Left ventricle myocardium inferior (tissue), 1 donor: ENCODE measurements at places on chromosomes 7 and 10. TPM values are rescaled to one million over a fixed set of nuclear protein-coding genes. Genes with fewer than 3 reads are reported as not detected.
A peak's percentile ranks its signal among the peaks of the same experiment; 100 is the strongest.

The HMX2 gene
- not detected for total RNA-seq

GRCh38 chr7:100832281-100832633, 4.9 kb upstream of the EPHB4 start:
- DNase-seq, result no peak

DNA sequence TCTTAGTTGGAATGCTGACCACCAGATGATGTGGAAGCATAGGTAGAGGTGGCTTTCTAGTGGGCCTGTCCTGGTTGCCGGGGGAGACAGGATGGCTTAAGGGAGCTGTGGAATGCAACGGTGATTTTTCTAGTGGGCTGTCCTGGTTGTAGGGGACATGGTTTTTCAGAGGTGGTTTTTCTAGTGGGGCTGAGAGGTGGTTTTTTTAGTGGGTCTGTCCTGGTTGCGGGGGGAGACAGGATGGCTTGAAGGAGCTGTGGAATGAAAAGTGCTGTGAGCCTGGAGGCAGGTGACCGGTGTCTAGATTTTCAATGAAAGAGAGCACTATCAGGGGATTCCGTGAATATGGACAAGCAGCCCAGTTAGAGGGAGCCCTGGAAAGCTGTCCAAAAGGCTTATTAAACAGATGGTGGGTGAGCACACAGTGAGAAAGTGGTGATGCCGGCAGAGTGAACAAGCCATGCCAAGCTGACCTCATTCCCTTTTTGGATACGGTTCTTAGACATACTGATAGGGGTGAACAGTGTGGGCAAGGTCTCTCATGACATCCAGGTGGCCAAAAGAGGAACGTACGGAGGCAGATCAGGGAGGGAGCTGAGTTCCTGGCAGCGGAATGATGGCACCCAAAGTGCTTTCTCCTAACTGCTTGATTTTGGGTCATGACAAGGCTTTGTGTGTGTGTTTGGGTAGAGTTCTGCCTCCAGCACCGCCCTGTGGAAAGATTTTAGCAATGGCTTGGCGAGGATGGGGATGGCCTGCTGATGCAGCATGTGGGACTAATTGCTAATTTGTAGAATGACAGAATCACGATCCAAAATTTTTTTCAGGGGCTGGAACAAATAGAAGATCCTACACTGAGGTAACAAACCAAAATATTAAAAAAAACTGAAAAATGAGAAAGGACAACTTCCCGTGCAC, 126.6 kb downstream of the TMEM178B start:
- DNase-seq, result no peak

GRCh38 chr10:79286318-79286951, 60.8 kb upstream of the PPIF start:
- peak; percentile 75 for DNase-seq

The UNCX gene
- total RNA-seq, result not detected

DNA sequence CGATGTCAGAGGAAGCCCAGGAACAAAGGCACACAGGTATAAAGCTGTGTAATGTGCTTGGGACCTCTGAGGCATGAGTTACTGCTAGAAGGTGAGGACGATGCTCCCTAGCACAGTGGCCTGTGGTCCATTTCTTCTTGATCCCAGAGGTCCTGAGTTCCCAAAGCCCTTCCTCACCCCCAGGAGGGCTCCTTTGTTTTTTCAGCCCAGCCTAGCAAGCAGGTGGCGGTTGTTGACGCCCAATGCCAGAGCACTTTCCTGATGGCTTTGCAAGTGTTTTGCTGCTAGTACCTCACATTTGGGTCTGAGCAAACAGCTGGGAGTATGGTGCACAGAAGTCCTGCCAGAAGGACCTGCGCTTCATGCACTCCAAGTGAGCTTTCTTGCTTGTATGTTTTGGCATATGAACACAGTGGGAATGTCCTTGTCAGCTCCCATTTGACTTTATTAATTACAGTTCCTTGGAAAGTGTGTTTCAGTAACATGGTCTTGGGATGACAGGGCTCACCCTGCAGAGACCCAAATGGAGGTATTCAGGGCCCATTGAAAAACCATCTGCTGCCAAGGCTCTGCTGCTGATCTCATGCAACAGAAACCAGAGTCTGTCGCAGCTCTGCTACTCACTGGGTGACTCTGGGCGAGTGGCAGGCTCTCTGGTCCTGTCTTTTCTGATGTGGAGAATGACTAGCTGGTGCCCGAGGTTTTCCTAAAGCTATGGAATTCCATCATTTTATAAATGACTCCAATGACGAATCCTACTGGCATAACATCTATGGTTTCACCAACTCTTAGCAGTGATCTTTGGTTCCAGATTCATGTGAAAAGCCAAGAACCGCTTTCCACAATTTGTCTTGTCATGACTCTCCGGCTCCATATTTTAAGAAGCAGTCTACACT, 134.9 kb downstream of the ARID5B start:
- no peak for DNase-seq

The MUC3A gene
- total RNA-seq, result 0.19 TPM

DNA sequence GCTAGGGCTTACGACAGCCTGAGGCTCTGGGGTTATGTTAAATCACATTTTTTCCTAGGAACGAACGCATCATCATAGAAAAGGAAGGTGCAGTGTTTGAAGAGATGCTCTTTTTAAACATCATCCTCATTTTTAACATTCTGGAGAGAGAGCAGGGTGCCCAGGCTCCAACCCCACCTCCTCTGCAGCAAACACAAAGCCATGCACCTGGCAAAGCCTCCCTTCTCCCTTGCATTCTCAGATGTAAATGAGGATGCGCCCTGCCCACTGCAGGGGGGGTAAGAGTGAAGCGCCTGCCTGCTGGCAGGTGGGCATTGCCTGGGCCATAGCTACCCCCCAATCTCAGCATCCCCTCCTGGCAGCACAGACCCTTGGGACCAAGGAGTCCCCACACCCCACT, 92.4 kb downstream of the PTPRN2 start:
- DNase-seq, result no peak

The GOLGA7B gene
- total RNA-seq, result 0.60 TPM

The HNRNPA2B1 gene
- 398 TPM for total RNA-seq

GRCh38 chr7:110534241-110534931, 556.5 kb upstream of the LRRN3 start:
- no peak for DNase-seq

- no peak for DNase-seq
These were observed 81.0 kb upstream of the INSIG1 start for GRCh38 chr7:155216475-155217272.

DNA sequence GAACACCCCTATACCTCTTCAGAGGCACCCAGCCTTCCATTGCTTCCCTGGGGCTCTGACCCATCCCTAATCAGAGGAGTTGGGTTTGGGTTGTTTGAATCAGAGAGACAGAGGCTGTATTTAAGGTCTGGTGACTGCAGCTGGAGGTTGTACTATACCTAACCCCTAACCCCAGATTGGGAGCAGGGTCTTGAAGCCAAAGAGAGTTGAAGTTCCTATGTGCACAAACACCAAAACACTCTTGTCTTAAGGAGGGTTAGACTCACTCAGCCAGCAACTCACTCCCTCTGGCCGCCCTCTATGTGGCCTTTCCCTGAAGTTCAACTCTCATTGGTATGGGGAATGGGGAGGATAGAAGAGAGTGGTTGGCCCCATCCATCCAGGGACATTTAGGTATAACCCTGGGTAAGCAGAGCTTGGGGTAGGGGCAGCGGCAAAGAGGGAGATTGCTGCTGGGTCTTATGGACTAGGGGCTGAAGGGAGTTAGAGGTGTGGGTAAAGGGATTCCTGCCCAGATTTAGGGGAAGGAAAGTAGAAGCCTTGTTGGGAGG, 80.0 kb downstream of the PAX2 start:
- no peak for DNase-seq

GRCh38 chr7:44433255-44434022, 57.0 kb downstream of the NUDCD3 start:
- no peak for DNase-seq

The PLEKHS1 gene
- not detected for total RNA-seq

The IKZF5 gene
- total RNA-seq, result 12.9 TPM

DNA sequence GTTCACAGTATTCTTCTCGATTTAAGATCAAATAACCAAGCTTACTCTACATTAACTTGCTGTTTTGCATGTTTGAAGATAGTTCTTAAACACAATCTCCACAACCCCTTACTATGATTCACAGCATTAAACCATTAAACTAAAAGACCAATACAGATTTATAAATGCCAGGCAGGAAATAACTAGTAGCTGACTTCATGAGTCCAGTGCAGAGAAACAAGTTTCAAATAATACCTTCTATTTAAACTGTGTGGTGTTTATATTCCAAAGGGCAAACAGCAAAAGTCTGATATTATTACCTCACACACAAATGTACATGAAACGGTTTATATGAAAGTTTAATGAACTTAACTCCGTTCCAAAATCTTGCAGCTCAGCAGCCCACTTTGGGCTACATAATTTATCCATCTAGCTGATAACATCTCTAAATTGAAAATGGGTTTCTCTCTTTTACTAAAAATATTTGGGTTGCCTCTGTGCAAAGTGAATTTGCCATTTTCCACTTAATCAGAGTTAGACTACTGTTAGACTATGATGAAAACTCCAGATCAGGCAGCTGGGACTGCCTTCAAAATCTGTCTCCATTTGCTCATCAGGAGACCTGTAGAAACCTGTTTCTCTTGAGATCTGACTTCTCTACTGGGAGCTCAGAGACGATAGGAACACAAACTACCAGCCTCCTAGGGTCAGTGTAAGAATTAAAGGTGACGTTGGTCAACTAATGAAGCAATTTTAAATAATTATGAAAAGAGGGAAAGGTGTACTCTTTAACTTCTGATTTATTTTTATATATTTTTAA, 287.3 kb downstream of the FZD1 start:
- DNase-seq, result no peak

DNA sequence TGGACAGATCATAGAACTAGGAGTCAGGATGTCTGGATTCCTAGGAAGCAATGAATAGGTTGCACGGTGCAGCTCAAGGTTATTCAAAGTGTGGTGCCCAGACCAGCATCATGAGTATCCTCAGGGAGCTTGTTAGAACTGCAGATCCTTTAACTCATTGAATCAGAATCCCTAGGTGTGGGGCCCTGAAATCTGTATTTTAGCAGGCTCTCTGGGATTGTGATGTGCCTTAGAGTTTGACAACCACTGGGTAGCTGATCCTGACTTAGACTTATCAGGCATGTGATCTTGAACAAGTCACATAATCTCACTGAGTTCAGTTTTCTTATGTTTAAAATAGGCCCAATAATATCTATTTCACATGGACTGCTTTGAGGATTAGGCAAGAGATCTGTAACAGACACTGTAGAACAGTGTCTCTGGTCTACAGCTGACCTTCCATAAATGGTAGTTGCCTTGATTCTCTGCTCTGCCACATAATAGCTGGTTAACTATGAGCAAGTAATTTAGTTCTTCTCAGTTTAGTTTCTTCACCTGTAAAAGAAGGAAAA, 46.4 kb upstream of the ATRNL1 start:
- DNase-seq, result no peak

DNA sequence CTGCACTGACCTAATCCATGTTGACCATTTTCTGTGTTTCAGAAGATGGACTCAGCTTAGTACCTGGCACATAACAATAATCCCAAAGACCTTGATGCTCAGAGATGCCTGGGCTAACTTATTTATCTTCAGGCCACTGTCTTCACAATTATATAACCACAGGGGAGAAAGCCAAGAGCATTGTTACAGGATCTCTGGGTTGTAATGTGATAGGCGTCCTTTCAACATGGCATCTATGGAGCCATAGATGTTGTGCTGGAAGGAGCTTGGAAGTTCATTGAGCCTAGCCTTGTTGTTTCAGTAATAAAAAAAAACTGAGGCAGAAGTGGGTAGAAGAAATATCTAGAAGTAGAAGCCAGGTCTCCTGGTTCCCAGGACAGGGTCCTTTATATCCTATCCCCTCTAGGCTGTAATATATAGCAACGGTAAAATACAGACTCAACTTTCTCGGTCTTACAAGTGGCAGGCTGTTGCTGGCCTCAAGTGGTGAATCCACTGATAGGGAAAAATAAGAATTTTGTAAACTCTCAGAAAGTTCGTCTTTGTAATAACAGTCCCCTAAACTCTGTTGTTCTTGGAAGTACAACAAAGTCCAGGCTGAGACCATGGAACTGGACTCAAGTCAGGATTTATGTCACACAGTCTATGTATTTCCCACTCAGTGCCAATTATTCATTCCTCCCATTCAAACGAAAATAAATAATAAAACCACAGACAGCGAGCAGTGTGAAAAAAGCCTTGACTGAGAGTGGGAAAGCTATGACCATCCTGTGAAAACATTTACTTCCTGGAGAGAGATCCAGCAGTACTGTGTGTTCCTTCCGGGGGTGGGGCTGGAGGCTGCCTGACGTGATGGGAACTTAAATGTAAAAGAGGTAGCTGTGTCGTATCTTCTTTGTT, 277.6 kb downstream of the REEP3 start:
- DNase-seq, result peak; percentile 68

- no peak for DNase-seq
These were observed 944 bp downstream of the RHBDD2 start for GRCh38 chr7:75879771-75880184.

GRCh38 chr10:6220418-6221191, 17.9 kb downstream of the PFKFB3 start:
- DNase-seq, result no peak

DNA sequence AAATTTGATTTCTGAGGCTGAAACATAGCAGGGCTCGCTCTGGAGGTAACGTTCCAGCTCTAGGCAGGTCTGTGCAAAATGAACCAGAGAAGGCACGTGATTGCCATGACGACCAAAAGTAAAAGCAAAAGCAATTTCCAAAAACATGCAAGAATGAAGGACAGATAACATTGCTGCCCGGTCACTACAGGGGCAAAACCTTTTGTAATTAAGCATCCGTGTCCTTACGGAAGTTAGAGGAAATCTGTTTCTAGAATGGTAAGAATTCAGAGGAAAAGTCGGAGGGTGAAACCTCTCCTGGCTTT, 2.9 kb downstream of the KLF6 start:
- DNase-seq, result no peak

DNA sequence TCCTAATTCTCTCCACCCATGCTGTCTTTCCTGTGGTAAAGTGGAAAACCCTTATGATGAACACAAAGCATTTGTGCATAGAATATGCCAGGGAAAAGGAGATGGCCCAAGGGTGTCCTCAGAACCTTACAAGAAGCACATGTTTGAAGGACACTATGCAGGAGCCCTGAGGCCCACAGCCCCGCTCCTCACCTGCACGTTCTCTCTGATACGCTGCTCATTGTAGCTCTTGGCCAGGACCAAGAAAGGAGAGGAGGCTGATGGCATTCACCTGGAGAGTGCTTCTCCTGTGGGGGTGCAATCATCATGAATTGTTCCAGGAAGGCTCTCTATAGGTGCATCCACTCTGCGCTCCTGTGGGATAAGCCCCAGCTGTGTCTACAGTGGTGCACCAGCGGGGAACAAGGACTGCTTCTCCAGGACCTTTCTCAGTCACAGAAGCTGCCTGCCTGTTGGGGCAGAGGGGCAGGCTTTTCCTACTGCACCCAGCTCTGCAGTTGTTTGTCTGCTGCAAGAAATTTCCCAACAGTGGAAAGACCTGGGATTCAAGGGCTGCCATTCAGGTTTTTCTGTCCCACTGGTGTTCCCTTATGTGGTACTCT, 19.9 kb downstream of the AKR1C2 start:
- DNase-seq, result no peak
